D721Med (cell line): ENCODE measurements at places on chromosomes 2 and 18.

GRCh38 chr2:47403609-47404193 lies 745 bp downstream of the MSH2 start:
- DNase-seq: no peak

DNA sequence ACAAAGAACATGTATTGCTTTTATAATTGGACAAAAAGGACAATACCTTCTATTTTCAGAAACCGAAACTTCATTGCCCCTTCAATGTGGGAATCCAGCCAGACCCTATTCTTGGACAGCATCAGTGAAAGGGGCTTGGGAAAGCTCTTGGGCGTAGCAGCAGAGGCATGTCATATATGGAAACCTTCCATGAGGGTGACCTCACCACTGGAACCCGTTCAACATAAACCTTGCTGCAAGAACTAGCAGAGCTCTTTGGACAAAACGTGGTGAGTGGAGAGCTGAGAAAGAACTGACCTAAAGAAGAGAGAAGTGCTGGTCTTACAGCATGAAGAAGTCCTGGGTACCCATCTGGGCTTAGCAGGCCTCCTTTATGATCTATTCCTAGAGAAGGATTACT lies 22.7 kb upstream of the ACTG2 start:
- no peak for DNase-seq

DNA sequence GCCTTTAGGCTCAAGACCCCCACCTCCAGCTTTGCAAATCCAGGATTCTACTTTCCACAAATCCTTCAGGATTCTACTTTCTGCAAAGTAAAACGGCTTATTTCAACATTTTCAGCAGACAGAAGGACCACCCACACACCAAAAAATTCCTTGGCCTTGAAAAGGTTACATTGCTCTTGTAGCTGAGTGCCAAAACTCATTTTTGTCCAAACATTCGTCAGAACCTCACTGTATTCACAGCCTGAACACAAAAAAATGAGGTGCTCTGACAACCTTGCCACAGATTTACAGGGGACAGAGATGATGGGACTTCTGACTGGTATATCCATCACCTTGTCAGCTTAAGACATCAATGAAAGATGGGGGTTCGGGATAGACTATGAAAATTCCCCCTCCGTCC lies 63.0 kb upstream of the COX7A2L start:
- DNase-seq: no peak

DNA sequence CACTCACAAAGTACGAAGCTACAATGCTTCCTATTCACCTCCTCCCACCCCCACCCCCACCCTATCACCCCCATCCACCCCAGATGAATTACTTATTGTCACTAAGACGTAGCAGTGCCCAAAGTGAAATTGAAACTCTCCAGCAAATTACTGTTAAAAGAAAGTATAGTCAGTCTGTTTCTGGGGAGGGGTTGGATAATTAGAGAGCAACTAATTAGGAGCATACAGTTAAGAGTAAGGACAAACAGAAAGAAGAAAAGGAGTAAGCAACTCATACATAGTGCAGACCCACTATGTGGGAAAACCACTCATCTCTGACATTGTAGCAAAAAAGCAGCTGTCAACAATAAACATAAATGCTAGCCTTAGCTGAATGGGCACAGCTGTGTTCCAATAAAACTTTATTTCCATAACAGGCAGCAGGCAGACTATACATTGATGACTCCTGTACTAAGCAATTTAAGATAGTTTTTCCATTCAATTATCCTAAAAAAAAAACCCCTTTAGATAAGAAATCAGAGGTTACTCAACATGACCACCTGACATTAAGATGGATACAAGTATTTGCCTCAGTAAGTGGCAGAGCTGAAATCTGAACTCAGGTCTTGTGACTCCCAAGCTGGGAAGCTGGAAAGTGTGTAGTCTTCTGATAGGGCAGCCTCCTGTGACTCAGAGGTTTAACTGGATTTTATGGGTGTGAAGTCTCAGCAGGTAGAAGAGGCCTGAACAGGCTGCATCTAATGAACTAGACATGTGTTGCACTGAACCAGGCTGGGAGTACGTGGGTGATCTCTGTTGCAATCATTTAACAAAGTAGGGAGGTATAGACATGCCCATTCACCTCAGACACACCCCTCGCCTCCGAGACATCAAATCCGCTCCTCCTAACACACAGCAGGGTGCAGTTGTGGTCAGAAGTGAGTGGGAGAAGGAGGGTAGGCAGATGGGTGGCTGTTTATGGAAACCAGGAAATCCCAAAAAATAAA lies 171.8 kb upstream of the KLF7 start:
- DNase-seq: no peak

DNA sequence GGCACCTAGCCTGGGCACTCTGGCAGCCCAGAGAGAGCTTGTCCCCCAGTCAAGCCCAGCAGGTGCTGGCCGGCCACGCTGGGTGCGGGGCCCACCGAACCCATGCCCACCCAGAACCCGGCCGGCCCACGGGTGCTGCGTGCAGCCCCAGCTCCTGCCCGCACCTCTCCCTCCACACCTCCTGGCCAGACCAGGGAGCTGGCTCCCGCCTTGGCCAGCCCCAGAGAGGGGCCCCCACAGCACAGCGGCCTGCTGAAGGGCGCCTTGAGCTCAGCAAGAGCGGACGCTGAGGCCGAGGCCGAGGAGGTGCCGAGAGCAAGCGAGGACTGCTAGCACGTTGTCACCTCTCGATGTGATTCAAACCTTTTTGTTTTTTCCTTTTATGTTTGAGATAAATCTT lies 407.0 kb upstream of the KCNJ3 start:
- DNase-seq: no peak

DNA sequence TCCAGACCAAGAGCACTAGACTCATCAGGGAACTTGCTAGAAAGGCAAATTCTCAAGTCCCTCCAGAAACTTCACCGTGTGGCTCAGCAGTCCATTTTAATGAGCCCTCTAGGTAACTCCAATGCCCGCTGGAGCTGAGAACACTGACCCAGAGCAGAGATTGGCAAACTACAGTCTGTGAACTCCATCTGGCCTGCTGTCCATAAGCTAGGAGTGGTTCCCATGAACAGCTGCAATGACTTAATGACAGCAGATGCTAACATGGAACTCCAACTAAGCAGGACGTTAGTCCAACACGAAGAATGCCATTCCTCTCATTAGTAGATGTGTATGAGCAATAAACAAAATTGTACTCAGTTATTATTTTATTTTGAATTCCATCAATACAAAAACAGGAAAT lies 371.9 kb downstream of the STK39 start:
- no peak for DNase-seq

- no peak for DNase-seq
These were observed 24.2 kb upstream of the EFEMP1 start for GRCh38 chr2:55947752-55948151.

DNA sequence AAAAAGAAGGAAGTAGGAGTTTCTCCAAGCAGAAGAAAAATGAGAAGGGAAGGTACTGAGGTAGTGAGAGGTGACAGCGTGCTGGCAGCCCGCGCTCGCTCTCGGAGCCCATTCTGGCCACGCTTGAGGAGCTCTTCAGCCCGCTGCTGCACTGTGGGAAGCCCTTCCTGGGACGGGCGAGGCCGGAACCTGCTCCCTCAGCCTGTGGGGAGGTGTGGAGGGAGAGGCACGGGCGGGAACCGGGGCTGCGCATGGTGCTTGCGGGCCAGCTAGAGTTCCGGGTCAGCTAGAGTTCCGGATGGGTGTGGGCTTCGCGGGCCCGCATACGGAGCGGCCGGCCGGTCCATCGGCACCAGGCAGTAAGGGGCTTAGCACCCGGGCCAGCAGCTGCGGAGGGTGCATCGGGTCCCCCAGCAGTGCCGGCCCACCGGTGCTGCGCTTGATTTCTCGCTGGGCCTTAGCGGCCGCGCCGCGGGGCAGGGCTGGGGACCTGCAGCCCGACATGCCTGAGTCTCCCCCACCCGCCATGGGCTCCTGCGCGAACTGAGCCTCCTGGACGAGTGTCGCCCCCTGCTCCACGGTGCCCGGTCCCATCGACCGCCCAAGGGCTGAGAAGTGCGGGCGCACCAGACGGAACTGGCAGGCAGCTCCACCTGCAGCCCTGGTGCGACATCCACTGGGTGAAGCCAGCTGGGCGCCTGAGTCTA lies 11.1 kb upstream of the CYS1 start:
- DNase-seq: no peak

DNA sequence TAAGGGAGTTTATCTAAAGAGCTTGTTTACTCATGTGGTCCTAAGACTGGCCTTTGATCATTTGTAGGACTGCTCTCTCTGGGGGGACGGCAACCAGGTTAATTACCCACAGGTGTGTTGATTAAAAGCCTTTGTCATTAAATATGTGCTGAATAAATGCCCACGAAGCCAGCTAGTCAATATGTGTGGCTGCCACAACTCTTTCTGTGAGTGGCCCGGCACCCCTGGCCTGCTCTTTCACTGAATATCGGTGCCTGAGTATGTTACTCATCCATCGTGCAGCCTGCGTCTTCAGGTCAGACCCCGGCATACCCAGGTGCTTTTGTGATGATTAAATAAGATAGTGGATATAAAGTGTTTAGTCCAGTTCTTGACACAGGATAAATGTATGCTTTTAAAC lies 24.3 kb upstream of the FSHR start:
- no peak for DNase-seq
